GM03348 (cell line): ENCODE measurements at places on chromosomes 2 and 18.

DNA sequence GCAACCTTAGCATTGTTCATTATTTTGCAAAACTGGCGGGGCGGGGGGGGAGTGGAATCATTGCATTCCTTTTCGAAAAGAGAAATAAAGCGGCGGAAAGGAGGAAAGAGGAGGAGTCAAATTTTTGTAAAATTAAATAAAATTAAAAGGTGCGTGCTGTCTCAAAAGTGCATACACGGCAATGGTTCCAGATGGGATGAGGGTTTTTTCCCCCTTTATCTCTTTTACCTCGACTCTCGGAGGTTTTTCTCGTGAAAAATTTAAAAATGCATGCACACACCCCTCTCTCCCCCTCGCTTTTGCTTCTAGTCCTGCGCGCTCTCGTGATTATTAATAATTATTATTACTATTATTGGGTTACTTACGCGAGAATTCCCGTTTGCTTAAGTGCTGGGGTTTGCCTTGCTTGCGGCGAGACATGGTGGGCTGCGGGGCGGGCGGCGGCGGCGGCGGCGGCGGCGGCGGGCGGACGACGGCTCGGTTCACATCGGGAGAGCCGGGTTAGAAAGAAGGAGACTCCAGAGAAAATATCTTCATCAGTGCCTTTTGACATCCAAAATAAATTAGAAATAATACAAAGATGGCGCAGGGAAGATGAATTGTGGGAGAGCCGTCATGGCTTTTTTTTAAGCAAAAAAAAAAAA is 481 bp downstream of the BCL11A start:
- no peak for DNase-seq

DNA sequence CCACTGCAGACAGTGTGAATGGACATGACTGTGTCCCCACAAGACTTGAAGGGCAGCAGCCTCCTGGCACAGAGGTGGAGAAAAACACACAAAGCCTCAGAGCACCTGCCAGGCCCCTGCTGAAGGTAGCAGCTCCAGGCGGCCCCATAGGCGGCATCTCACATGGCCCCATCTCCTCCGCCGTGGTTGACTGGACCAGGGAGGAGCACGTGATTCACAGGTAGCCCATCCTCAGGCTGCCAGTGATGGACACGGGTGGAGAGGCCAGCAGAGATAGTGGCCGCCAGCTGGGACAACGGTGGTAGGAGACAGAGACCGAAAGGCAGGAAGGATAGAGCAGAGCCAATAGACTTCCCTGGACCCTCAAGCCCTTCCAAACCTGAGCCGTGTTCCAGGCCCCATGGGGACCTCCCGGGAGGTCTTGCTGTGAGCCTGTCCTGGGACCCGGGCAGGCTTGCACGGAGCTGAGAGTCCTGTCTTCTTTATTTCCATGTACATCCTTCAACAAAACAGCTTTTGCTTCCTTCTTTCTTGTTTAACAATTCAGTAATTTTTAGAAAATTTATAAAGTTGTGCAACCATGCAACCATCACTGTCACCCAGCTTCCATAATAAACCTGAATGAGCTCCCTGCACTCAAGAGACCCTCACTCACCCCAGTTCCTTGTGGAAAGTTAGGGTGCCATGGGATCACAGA is 26.9 kb downstream of the GPR55 start:
- no peak for DNase-seq

DNA sequence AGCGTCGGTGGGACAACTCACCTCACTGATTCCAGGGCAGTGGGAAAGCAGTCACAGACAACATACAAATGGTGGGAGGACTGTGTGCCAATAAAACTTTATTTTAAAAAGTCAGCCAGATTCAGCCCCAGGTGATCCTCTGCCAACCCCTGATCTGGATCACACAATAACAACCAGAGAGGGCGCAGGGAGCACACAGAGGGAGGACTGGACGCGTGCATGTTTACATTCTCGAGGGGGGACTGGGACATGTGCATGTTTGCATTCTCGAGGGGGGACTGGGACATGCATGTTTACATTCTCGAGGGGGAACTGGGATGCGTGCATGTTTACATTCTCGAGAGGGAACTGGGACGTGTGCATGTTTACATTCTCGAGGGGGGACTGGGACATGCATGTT is 209.5 kb downstream of the NDUFA10 start:
- no peak for DNase-seq

DNA sequence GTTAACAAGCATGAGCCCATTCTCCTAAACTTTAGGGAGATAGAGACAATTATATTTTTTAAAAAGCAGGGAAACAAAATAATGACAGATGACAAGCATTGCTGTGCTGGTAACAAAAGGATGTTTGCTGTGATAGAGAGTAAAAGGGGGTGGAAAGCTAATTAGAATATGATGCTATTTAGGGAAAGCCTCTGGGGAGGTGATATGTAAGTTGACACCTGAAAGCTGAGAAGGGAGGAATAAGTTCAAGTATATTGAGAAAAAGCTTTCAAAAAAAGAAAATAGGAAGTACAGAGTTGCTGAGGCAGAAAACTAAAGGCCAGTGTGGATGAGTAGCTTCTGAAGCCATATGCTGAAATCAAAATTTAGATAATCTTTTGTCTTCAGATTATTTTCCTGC is 565.2 kb upstream of the NRXN1 start:
- no peak for DNase-seq

DNA sequence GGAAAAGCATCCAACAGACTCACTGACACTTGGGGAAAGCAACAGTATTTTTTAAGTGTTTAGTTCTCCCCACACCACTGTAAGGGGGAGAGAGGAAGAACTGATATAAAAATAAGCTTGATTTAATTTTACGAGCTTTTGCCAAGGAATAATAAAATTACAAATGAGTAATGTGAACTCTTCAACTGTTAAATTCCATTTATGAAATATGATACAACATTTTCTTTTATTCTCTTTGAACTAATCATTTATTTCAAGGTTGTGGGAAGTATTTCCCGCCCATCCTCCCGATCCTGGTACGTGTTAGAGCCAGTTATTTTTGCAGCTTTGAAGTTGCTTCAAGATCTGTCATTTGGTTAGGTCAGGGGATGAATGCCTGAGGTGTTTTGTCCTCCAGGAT is 35.2 kb downstream of the WDPCP start:
- DNase-seq = peak; percentile 9

DNA sequence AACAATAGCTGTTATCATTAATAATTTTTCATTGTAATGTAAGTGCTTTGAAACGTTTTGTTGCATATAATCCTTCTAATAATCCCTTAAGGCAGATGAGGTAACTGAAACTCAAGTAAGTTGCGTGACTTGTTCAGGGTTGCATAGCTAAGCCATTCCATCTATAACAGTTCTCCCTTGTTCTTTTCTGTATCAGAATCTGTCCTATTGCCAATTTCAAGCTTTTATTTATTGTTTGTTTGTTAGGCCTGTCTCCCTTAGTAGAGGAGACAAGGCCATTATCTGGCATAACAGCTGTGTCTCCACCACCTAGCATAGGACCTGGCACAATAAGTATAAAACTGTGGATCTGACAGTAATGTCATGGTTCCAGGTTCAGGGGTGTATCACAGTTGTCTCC is 19.4 kb downstream of the BABAM2 start:
- DNase-seq = no peak

DNA sequence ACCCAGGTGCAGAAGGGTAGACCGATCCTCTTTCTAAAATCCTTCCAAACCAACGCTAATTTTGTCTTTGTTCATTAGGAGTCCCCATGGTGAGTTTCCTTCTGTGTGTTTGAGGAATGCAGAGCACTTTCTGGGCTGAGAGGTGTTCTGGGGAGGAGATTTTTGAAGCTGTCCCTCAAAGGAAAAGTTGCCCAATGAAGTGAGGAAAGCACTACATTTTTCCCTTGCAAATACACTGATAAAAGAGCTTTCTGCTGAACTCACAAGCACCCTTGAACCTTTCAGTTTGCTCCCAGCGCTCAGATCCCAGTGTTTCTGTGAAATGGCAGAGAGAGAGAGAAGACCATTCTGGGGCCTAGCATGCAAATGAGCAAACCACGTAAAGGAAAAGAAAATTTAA is 299.6 kb upstream of the FANCL start:
- no peak for DNase-seq

DNA sequence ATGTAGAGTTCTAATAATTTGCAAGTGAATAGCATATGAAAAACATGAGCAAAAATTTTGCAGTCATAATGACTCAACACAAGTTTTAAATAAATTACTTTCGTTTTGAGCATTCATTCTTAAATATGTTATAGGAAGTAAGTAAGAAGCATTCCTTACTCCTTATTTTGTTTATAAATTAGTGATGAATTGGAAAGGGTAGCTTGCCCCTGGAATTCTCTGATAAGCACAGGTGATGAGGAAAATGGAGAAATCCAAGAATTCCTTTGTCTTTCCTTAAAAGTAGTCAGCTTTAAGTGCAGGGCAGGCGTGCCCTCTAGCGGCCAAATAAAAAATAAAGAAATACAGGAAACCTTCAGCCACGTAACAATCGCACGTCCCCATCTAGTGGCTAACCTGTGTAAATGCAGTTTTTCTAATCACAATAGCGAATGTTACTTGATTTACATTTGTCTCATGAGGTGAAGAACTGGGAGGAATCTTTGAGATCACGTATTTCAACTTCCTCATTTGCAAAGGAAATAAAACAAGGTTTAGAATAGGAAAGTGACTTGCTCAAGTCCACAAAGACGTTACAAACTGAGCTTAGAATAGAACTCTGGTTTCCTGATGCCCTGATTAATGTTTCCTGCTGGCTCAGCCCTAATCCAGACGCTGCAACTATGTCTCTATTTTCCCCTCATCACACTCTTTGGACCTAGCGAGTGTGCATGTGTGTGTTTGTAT is 47.2 kb upstream of the ZNG1B start:
- DNase-seq = peak; percentile 64

GRCh38 chr2:6564326-6564725 is 301.4 kb downstream of the CMPK2 start:
- DNase-seq = no peak

DNA sequence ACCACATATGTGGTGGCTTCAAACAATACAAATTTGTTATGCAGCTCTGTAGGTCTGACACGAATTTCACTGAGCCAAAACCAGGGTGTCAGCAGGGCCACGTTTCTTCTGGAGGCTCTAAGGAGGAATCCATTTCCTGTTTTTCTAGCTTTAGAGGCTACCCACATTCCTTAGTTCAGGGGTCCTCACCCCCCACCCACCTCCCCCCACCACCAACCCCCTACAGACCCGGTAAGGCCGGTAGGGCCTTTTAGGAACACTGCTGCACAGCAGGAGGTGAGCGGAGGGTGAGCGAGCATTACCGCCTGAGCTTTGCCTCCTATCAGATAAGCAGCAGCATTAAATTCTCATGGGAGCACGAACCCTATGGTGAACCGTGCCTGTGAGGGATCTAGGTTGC is 10.6 kb upstream of the SLC39A10 start:
- no peak for DNase-seq

GRCh38 chr2:215966274-215966673 is 47.1 kb downstream of the MREG start:
- DNase-seq = no peak

DNA sequence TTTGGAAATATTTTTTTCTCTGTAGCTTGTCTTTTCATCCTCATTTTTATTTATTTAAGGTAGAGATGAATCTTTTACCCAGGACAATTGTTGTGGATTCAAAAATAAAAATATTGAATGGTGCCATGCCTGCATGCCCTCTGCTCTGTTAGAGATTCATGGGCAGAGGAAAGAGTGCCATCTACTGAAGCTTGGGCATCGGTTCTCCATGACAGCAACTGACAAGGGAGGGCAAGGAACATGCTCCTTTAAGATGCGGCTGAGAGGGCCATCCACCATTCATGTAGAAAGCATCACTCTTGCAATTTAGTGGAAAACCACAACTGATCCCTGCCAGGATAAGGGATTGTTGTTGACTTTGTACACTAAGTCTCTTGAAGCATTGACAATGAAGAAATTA is 79.9 kb downstream of the PARD3B start:
- DNase-seq = no peak

- DNase-seq = no peak
These were observed 63.8 kb upstream of the GALNT3 start for GRCh38 chr2:165857876-165858275.

DNA sequence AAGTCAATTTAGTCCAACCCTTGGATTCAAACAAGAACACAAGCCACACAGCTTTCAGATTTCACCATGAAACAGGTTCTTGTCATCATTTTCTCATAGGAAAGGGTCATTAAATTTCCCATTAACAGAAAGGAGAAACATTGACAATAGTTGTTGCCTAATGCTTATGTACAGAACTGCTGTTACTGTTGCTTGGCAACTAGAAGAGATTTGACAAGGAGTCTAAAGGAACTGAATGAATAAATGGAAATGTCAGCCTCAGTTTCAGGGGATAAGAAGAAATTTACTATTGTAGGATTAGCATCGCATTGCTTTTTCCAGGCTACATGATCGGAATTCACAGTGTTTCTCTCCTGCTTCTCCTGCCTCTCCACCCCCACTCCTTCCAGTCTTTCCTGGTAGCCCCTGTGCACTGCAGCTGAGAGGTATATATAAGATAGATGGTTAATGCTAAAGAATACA is 90.3 kb downstream of the SPATS2L start:
- DNase-seq = no peak

GRCh38 chr2:207113414-207113813 is 52.3 kb downstream of the KLF7 start:
- DNase-seq = no peak

GRCh38 chr2:125264453-125264852 is 1239.4 kb downstream of the CNTNAP5 start:
- no peak for DNase-seq

DNA sequence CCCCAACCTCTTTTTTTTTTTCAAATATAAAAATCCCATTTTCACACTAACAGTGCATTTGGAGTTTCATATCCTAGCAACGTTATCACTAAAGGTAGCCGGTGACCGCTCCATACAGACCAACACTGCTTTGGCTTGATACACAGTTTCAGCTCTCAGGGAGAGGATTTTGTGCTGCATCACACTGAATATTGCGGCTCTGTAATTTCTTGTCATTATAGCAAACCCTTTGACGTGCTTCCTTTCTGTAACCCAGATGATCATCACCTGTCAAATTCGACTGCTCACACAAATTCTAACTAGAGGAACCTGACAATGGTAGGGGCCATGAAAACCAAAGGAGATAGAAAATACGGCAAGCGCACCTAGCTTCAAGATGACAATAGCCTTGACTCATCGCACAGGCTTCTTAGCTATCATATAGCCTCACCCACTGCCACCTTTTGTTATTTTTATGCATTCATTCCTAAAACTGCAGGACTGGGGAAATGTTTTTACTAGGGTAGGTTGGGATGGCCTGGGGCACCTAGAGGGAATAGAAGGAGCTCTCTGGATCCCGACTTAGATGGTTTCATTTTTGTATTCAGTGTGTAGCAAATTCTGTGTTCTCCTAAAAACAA is 582.9 kb upstream of the PIK3C3 start:
- no peak for DNase-seq
